ENCODE measurements at places on chromosomes 7 and 10.

DNA sequence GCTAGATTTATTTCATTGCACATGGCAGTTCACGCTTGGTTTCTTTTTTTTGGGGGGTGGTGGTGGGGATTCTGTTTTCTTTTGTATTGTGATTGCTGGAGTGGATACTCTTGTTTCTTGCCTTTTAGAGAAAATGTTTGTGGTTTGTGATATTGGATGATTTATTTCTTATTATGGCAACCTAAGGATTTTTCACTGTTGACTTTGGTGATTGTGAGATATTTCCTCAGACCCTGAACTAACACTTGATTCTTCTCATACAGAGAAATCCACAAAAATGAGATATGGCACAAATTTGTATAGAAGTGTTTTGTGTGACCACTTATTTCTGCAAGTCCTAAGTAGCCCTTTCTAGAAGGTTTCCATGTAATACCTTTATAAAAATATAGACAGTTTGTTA lies 871.1 kb downstream of the LRMDA start:
- DNase-seq, result no peak

DNA sequence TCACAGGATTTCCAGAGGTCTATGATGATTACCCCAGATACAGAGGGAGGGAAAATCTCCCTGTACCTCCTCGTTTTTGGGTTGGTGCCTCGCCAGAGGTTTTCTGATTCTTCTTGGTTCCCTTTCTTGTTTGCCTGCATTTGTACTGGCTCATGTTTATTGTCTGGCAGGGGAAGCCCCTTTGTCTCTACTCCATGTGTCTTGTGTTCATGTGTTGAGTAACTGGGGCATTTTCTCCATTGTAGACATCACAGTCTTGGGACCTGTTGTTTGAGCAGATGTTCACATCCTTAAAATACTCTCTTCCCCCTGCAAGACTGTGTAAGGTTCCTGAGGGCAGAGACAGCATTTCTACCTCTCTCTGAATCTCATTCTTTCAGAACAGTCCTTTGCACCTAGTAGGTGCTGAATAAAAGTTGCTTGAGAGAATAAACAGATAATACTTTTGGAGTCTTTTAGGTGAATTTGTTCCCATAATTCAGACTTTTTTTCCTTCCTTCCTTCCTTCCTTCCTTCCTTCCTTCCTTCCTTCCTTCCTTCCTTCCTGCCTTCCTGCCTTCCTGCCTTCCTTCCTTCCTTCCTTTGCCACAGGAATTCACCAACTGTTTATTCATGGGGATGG lies 25.1 kb downstream of the CDK14 start:
- no peak for DNase-seq

- no peak for DNase-seq
These were observed 16.4 kb upstream of the NPS start for GRCh38 chr10:127532659-127533058.

DNA sequence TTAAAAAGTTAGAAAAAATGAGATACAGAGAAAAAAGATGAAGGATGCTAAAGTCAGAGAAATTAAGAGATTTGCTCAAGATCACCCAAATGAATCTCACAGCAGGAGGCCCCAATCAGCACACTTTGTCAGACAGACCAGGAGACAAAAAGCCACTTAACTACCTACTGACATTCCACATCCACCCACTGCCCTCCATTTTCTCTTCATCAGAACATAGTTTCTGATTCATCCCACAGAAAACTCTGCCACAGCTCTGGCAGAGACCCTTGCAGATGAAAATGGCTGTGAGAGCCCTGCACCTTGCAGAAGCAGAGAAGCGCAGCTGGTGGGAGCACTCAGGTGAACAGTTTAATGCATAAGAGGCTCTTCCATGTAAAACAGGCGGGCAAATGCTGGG lies 26.6 kb downstream of the DGKI start:
- no peak for DNase-seq

DNA sequence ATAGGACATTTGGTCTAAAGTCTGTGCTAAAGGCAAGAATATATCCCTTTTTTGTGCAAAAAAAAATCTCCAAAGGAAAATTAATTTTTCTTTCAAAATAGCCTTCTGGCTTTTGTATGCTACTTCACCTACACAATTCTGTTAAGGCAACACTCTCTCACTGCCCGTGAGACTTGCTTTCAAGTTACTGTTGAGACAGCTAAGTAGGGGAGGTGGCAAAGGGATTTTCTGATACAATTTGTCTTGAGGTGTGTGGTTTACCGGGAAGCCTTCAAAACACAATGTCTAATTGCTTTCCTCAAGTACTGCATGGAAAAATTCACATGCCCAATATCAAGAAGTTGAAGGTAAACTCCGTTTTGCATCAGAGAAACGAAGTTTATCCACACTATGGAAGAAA lies 50.8 kb upstream of the RSU1 start:
- DNase-seq, result no peak

DNA sequence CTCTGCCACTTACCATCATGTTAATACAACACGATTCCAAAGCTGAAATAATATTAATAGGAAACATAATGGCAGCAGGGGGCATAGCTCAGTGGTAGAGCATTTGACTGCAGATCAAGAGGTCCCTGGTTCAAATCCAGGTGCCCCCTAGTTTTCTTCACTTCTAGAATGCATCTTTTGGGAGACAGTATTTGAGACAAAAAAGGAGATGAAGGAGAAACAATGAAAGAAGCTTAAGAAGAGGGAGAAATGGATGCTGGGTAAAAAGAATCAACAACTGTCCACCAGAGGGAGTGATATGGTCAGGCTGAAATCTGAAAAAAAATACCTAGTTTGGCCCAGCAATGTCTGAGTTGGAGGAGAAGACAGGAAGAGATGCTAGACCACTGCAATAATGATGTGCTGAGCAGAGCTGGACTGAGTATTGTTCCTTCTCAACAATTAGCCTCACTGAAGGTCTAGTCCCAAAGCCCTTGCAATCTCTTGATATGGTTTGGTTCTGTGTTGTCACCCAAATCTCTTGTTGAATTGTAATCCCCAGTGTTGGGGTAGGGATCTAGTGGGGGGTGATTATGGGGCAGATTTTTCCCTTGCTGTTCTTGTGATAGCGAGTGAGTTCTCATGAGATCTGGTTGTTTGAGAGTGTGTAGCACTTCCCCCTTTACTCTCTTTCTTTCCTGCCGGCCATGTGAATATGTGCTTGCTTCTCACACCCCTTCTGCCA lies 48.3 kb downstream of the ZNF783 start:
- no peak for DNase-seq

DNA sequence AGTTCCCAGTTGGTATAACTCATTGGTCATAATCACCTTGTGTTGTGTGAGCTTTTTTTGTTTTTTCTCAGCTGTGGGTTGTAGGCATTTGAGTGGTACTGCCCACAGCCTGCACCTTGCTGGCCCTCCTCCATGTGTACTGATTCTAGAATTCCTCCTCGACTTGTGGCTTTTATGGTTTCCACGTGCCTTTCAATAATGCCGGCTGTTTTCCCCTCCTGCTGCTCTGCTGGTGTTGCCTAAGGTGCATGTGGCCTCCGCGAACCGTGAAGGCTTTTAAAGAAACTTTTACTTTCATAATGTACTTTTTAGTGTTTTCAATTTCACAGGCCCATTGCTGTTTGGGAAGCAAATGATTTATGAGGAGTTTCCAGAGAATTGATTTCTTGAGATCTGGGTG lies 518.0 kb downstream of the REEP3 start:
- DNase-seq, result no peak

All from aorta (tissue), 5 donors.